T-helper 2 cell (primary cell): ENCODE measurements at places on chromosomes 2 and 18.
A peak's percentile ranks its signal among the peaks of the same experiment; 100 is the strongest.

GRCh38 chr2:43345872-43346271 is 119.5 kb upstream of the ZFP36L2 start:
- DNase-seq: no peak

GRCh38 chr2:40178971-40179370 is 272.9 kb downstream of the SLC8A1 start:
- no peak for DNase-seq

DNA sequence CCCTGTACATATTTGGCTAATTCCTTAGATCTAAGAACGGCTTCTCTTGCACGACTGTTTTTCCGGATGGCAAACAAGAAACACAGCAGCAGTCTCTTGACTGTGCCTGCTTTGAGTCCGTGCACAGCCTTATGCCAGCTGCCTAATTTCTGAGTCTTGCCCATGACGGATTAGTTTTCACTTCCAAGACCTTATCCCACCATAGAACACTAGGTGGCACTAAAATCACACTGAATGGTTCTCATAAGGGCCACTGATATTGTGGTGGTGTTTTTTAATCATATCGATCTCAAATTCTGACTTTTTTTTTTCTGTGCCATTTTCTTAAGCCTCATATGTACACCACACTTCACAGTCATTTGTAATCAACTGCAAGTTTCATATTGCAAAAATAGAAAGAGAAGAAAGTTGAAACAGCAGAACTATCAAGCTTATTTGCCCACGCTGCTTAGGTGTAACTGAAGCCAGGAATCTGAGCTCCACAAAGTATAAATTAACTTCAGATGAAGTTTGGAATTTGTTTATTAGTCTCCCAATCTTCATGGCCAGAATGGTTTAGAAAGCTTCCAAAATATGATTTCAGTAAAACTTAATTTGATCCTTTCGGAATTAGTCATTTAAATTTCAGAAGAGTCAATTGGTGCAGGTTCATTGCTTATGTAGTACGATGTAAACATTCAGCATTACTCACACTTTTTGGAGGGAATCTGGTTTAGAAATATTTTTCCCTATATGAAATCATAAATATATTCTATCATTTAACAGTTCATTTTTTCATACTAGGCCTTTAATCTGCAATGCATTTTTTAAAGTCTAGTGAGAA is 45.5 kb upstream of the SCN7A start:
- peak; percentile 50 for DNase-seq

DNA sequence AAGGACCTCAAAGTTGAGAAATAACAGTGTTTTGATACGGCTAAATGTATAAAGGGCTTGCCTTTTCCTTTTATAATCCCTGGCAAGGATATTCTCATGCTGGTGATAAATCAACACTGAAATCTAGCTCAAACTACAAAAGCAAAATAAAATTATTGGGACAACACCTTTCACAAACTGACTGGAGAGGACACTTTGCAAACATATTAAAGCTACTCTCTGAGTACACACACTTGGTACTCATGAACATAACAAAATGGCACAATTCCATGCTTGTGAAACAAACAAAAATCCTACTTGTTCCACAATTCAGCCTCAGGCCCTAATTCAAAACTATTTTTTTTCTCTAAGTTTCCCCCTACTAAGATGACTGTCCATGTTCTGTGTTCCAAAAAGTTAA is 305.8 kb downstream of the ETAA1 start:
- DNase-seq: no peak

DNA sequence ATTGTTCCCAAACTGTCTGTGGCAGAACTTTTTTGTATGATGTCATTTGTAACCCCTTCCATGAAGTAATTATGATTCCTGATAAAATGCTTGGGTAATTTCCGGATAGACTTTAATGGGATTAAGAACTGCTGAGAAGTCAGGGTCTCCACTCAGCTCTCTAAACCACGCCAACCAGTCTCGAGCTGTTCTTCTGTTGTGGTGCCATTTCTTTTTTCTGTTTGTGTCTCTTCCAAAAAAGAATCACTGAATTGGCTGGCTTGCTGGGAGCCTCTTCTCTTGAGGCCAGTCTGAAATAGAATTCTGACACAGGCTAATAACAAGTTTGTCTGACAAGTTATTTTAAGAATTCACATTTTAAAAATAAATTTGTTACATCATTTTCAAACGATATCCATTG is 198.9 kb downstream of the BCL2 start:
- no peak for DNase-seq
